ENCODE measurements at places on chromosomes 3 and 15.

GRCh38 chr3:58116161-58116955 lies 94.4 kb downstream of the DNASE1L3 start:
- DNase-seq: no peak

- no peak for DNase-seq
Measured at GRCh38 chr3:40323946-40324345, 14.4 kb downstream of the EIF1B start.

GRCh38 chr3:98565843-98566242 lies 27.6 kb downstream of the CPOX start:
- DNase-seq: no peak

GRCh38 chr3:174202561-174202960 lies 656.6 kb upstream of the NAALADL2 start:
- DNase-seq: no peak

GRCh38 chr3:16883057-16883722 lies 1.6 kb upstream of the PLCL2 start:
- no peak for DNase-seq

- DNase-seq: no peak
Measured at GRCh38 chr3:132210476-132211346, 106.5 kb upstream of the ACP3 start.

DNA sequence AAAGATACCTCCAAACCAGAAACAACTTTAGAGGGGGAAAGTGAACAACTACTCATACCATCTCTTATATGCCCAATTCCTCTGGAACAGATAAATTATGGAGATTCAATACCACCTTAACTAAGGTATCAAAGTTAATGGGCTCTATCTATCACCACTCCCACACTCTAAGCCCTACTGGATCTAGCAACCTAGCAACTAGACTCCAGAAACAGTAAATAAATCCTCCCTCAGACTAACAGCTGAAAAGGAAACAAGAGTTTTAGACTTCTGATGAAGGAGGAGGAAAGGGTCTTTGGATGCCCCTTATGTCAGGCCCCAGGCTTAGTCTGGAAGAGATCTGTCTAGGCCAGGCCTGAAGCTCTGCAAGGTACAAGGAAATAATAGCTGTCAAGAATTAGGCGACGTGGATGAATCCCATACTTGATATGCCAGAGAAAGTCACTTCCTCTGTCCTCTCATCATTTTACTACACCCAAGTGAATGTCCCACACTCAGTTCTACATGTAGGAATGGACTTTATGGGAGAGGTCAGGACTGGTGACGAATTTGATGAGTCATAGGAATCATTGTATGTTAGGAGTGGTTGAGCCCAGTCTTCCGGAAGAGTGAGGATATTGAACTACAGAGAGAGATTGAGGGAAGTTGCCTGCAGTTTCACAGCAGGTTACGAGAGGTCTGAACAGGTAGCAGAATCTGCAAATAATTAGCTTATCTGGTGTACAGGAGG lies 113.8 kb downstream of the AKAP13 start:
- no peak for DNase-seq

DNA sequence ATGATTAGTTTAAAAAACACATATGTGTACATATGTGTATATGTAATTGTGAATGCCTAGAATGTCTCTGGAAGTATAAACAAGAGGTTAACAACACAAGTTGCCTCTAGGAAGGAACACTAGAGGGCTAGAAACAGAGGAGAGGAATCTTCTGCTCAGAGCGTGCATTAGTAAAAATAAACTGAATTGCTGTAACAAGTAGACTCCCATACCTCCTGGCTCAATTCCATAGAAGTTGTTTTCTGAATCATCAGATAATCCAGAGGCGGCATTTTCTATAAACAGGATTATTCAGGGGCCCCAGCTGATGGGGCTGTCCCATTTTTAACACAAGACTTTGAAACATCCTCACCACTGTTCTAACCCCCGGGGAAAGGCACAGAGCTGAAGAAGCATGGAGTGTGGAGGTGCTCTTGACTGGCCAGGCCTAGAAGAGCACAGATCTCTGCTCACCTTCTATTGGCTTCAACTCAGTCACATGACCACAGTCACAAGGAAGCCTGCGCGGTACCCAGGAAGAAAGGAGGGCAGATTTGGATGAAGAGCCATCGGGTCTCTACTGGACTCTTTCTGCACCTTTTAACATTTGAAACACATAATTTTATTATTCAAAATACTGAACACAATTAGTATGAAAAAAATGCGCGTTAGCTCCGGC lies 145.7 kb downstream of the TLE3 start:
- DNase-seq: no peak

DNA sequence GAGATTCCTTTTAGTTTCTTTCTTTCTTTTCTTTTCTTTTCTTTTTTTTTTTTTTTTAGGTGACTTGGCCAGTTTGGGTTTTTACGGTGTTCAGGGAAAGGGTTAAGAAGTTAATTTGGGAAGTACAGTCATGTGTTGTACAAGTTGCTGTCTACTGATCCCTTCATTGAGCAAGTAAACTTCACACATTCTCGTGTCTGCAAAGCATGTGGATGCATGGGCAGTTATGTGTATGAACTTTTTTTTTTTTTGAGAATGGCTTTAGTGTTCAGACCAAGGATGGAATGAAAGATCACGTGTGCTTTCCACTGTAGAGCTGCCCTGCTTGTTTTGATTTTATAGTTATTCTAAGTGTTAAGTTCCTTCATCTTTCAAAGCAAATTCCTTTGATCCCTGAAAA lies 132.3 kb downstream of the PGPEP1L start:
- no peak for DNase-seq

DNA sequence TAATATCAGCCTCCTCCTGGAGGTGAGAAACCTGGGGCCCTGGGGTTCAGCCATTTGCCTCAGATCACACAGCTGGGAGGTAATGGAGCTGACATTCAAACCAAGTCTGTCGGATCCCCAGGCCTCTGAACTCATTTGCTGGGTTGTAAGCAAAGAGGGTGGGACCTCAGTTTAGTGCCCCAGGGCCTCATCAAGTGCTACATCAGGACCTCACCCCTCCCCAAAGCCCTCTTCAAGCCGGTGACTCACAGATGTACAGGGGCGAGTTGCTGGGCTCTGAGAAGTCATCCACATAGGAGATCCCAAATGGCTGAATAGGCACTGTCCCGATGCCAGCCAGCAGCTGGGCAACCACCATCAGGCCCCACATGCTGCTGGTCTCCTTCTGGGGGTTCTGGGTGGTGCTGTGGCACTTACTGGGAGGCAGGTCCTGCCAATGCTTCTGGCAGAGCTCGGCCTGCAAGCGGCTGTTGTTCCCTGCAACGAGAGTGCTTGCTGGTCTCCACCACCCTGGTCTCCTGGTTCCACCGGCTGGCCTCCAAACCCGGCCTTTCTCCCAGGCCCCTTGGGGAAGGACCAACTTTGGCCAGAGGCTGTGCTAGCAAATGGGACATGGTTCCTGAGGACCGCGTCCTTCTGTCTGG lies 59.2 kb upstream of the RAB6B start:
- no peak for DNase-seq

- no peak for DNase-seq
Measured at GRCh38 chr3:105827959-105828358, 40.9 kb downstream of the CBLB start.

DNA sequence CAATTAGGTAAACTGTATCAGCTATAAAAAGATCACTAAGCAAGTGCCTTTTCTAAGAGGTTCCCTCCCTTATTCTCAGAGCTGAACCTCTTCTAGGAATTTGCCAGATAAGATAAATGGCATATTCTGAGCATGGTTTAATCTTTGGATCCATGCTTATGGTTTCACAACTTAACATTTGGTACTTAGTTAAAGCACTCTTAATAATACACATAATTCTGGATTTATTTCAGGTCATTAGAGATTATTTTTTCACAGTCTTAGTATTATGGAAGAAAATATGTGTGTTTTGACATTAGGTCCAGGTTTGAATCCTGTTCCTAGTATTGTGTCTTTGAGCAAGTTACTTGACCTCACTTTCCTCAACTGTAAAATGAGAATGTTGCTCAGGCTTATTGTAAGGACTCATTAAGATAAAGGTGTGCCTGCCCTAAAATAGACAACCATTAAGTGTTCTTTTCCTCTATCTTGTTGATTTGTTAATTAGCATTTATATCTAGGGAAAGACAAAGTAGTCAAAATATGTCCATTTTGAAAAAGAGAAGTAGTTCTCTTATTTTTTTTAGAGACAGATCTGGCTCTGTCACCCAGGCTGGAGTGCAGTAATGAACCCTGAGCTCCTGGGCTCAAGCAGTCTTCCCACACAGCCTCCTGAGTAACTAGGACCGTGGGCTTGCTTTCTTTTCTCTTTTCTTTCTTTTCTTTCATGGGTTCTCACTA lies 43.4 kb downstream of the TSC22D2 start:
- no peak for DNase-seq

- DNase-seq: no peak
Measured at GRCh38 chr15:75523011-75523410, 56.1 kb downstream of the PTPN9 start.

DNA sequence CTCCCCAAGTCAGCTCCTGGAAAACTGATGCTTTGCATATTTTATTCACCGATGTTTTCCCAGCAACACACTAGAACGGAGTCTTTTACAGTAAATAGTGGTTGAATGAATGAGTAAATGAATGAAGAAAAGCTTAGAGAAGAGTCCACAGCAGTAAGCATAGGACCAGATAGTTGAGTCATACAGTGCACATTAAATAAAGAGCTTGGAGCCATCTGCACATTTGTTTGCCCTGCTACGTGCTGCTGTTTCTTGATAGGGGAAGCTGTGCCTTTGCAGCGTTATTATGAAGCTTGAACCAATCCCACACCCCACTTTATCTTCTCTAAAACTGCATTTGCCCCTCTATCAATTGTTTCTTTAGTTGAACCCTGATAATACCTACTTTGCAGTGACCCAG lies 1.2 kb downstream of the FAM98B start:
- no peak for DNase-seq

DNA sequence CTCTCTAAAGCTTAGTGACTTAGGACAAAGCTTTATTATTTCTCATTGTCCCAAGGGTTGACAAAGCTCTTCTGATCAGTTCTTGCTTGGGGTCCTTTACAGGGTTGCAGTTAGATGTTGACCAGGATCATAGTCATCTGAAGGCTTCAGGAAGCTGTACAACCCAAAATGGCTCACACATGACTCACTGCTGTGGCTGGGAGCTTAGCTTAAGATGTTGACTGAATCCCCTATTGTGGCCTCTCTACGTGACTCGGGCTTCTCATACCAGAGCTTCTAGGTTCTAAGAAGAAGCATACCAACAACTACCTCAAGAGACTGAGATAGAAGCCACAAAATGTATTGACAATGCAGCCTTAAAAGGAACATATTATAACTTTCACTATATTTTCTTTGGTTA lies 569.6 kb upstream of the ROBO2 start:
- DNase-seq: no peak

DNA sequence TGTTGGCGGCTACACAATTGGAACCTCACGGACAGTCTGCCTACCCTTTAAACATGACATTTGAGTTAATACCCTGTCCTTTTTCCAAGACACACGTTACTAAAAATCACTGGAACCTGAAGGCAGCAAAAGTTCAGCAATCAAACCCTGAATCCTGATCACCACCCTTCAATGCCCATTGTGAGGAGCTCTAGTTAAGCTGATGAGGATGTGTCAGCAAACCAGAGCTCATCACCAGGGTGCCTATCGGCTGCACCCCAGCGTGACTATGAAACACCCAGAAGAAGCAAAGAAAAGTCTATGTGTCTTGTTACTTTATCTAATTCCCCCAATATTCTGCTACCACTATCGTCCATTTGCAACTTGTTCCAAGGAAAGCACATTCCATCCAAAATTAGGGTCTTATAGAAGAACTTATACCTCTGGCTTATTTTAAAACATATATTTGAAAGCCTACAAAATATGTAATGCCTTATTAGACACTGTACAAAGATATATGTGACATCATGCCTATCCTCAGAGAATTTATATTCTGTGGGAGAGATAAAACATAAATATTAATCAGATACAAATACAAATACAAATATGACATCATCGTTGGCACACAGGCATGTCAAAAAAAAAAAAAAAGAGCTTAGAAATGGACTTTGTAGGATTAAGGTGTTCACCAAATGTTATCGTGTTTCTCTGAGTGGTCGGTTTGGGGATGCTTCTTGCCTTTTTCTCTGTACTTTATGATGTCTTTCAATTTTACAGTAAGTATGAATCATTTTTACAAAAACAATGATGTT lies 219.7 kb upstream of the SETMAR start:
- no peak for DNase-seq

DNA sequence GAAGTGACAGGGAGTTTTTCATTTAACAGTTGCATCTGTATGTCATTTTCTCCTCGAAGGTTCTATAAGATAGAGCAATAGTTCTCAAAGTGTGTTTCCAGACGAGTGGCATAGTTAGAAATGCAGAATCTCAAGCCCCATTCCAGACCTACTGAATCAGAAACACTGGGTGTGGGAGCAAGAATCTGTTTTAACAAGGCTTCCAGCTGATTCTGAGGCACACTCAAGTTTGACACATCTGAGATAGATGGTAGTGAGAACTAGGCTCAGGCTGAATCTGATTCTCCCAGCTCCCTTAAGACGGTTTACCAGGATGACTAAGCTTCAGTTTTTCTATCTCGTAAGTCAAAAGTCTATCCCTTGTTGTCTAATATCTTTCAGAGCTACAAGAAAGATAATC lies 159.8 kb upstream of the NUDT16 start:
- no peak for DNase-seq

DNA sequence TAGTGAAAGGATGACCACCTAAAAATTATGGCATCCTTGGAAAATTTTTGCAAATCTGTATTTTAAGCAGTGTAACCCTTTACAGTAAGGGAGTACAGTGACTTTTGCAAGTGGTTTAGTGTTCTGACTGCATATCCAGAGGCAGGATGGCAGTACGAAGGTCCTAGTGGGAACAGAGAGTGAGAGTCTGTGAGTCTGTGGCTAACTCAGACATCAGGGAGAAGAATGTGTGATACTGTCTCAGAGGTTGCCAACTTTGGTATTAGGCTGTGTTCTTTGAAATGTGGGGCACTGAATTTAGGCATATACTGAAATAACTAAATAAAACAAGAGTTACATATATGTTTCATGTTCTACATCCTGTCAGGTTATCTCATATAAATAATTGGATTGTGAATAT lies 25.7 kb downstream of the PRKCI start:
- no peak for DNase-seq

DNA sequence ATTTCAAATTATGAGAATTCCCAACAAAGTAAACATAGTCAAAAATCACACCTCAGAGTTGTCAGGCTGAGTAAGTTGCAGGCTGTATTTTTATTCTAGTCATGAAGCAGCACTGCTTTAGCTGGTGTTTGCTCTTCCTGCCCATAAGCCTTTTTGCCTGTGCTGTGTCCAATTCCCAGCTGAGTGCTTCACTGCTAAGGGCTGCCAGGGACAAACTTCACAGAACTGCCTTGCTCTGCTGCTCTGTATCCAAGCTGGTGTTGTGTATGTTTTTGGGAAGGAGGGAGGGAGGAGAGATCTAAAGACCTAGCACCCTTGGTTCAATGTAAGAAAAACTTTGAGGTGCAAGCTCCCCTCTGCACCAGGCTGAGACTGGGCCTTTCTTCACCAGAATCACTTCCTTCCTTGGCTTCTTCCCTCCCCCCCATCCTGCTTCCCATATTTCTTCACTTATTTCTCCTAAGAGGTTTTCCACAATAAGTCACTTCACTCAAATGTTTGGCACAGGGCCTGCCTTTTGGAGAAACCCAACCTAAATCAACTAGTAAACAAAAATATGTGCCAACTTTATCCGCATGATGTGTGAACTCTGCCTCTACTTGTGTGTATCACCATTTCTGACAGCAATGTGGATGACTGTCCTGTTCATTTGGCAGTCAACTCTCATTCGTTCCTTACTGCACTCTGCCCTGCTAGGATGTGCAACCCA lies 156.1 kb downstream of the TBL1XR1 start:
- no peak for DNase-seq

- no peak for DNase-seq
Measured at GRCh38 chr15:26232691-26233090, 369.6 kb upstream of the ATP10A start.

- peak; percentile 19 for DNase-seq
Measured at GRCh38 chr3:131795390-131796090, 239.3 kb downstream of the CPNE4 start.

Data from NCI-H1436 treated with DMSO at 0.1 percent for 48 hours (cell line).